ENCODE measurements at places on chromosomes 1 and 21.

DNA sequence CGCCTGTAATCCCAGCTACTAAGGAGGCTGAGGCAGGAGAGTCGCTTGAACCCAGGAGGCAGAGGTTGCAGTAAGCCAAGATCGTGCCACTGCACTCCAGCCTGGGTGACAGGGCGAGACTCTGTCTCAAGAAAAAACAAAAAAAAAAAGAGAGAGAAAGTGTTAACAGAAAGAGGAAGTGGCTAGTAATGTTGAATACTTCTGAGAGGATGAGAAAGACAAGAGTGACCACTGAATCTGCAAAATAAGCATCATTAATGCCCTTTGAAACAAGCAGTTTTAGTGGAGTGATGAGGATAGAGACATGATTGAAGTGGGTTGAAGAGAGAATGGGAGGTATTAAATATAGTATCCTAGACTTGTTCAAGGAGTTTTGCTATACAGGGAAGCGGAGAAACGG is 11.7 kb downstream of the MPZ start:
- ATAC-seq: no peak

GRCh38 chr1:64453688-64454087 is 16.2 kb upstream of the CACHD1 start:
- no peak for ATAC-seq

GRCh38 chr1:201357636-201358348 is 19.7 kb downstream of the TNNT2 start:
- ATAC-seq: no peak

DNA sequence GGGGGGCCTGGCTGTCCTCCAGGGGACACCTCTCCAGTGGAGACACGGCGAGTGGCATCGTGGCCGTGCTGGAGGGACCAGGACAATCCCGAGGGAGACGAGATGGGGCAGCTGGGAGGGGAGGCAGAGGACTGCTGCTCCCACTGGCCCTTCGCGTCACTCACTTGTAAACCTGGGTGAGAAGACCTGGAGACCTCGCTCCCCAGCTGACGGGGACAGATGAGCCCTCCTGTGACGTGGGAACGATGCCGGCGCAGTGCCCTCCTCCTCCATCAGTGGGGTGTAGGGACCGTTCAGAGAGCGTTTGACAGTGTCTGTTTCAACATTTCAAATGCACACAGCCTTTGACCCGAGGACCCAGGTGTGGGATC is 4.6 kb downstream of the SPATC1L start:
- no peak for ATAC-seq

DNA sequence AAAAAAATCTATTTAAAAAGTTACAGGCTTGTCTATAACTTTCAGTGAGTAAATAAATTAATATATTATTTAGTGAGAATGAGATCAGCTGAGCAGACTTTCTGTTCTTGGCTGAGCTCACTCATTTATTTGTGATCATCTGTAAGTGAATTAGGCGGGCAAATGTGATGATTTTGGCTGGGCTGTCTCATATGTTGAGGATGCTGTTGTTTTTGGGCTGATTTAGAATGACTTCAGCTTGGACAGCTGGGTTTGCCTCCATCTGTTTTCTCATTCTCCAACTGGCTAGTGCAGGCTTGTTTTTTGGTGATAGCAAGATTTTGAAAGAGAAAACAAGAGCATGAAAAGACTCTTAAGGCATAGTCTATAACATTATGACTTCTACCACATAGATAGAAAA is 475.8 kb upstream of the OLFM3 start:
- no peak for ATAC-seq
